ENCODE measurements at places on chromosomes 4 and X.

DNA sequence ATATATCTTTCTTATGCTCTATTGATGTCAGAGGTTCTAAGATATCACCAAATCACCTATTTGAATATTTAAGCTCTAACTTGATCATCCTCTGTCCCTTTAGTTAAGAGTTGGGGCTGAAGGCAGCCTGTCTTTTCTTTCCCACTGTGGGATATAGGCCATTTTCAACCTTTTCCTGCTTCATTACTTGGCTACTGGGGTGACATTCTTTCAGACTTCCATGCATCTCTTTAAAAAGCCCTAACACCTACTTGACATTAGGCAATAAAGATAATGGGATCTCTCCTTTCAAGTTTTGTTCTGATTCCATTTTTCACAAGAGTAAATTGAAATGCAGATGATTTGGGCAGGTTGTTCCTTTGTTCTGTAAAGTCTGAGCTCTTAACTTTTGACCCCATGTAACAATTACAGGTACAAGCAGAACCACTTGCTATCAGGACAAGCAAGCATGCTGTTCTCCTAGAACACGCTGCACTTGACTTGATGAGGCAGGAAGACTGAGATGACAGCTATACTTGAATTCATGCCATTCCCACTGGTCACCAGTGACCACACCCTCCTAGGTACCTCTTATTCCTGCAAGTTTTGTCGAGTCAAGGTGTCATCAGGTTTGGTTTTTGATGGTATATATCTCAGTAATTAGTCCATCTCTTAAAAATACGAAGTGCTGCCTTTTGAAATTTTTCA, 18.2 kb downstream of the HOPX start:
- no peak for DNase-seq

DNA sequence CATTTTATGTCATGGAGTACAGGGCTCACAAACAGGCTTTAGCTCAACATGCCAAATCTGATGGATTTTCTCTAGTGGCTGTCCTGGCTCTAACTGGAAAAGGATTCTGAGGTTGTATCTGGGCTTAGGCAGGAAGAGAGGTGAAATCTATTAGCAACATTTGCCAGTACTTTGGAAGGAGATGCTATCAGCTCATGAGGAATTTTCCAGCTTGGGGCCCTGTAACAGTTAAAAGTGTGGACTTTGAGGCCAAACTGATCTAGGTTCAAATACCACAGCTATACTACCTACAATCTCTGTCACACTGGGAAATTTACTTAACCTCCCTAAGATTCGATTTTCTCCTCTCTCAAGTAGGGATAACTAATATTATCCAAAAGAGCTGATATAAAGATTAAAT, 119.0 kb upstream of the HCCS start:
- DNase-seq = no peak

GRCh38 chrX:39724544-39724943, 373.2 kb downstream of the BCOR start:
- no peak for DNase-seq

DNA sequence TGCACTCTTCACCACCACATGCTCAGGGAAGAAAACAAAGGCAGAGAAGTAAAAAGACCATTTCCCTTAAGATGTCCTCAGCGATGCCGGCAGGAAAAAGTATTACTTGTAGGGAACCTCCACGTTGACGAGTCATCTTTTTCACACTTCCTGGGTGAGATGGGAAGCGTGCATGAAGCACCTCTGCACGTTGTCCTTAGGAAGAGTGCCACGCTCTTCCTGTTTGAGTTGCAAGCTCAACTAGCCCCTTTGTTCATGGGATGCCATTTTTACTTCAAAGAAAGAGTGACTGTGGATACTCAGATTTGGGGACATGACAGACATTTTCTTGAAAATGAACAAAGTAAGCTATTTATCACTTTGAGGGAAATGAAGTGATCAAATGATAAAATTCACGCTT, 33.8 kb downstream of the DCTD start:
- DNase-seq = no peak

DNA sequence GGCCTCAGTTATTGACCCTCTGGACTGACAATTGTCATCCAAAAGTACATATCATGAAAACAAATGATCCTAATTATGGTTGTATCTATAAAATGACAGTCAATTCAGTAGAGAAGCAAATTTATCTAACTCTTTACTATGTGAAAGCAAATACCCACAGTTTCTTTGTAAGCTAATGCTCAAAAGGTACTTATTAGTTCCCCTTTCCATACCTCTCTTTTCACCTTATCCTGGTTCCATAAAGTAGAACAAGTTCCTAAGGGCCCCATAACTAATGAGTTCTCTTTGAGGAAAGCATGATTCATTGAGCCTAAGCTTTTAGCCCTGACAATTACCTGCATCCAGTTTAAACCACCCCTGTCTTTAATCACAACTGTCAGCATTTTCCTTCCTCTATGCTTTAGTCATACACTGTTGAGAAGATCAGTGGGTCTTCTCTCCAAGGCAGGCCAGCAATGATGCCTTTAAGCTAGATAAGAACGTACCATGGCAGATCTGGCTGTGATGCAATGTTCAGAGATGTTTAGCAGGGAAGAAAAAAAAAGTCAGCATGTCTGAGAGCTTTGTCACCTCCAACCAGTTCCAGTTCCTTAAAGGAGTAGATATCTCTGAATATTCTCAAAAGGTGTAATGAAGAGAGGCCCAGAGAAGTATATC, 179.7 kb upstream of the RASGEF1B start:
- DNase-seq = no peak

- DNase-seq = no peak
These were observed 74.4 kb downstream of the SEC24D start for GRCh38 chr4:118761397-118762016.

- DNase-seq = no peak
These were observed 211.9 kb upstream of the UGT8 start for GRCh38 chr4:114386637-114387233.

DNA sequence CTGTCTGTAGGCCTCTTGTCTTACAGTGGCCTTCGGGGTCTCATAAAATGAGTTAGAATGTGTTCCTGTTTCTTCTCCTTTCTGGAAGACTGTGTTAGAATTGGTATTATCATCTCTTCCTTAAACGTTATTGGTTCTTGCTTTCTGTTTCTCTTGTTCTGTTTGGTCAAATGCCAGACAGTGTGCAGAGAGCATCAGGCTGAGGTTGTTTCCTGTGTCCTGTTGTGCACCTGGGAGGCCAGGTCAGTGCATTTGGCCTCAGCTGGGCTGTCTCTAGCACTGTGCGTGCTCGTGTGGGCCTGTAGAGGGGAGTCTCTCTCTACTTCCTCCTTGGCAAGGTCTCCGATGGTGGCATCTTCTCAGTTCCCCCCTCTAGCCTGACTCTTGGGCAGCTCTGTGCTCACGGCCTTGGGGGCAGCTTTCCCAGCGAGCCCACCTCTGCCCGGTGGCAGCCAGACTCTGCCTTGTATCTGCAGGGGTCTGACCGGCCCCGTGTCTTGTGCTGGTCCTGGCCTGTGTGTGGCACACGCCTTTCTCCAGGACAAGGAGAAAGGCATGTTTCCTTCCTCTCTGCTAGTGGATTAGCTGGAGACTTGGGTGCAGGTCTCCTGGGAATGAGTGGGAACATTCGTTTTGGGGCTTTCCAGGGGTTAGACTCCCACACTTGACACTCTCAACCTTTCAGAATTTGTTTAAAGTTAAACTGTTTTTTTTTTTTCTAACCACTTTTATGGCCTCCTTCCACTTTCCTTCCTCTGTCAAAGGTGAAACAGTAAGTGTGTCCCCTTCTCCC, 62.3 kb downstream of the FAM193A start:
- no peak for DNase-seq

Data from stimulated activated CD4-positive, alpha-beta T cell treated with anti-CD3 and anti-CD28 coated beads, TNF-alpha, amount 100 ng/mL, for 24 hours (primary cell).